ENCODE measurements at places on chromosomes 2 and 18.

GRCh38 chr2:175234153-175234552, 52.6 kb upstream of the ATP5MC3 start:
- no peak for DNase-seq

GRCh38 chr2:3097804-3098203, 279.8 kb downstream of the EIPR1 start:
- DNase-seq, result no peak

GRCh38 chr2:204197336-204198005, 260.9 kb downstream of the ICOS start:
- DNase-seq, result no peak

DNA sequence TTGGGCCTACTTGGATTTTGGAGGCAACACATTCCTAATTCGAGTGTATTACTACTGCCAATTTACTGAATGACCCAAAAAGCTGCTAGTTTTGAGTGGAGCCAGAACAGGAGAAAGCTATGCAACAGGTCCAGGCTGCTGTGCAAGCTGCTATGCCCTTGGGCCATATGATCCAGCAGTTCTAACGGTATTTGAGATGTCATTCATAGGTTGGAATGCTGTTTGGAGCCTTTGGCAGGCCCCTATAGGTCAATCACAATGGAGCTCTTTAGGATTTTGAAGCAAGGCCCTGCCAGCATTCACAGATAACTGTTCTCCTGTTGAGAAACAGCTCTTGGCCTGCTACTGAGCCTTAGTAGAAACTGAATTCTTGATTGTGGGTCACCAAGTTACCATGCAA, 368.7 kb downstream of the CDH19 start:
- no peak for DNase-seq

- DNase-seq, result no peak
Measured at GRCh38 chr2:196601430-196602306, 37.8 kb upstream of the CCDC150 start.

DNA sequence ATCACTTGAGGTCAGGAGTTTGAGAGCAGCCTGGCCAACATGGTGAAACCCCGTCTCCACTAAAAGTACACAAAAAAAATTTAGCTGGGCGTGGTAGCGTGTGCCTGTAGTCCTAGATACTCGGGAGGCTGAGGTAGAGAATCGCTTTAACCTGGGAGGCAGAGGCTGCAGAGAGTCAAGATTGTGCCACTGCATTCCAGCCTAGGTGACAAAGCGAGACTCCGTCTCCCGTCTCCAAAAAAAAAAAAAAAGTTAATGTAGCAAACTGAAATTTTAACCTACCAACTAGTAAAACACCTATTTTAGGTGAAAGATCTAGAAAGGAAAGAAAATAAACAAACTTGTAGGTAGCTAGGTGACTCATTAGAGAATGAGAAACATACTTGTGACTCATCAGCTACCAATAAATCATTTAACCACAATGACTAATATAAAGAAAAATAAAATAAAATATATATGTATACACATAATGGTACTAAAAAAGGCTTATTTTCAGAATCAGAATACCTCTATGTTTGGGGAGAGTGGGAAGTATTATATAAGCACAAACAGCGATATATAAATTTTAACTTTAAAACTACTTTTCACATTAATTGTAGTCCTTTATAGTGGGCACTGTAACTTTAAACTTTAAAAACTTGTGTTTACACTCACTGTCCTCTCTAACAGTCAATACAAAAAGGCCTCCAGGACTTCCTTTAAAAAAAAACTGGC, 36.6 kb downstream of the DARS1 start:
- no peak for DNase-seq

DNA sequence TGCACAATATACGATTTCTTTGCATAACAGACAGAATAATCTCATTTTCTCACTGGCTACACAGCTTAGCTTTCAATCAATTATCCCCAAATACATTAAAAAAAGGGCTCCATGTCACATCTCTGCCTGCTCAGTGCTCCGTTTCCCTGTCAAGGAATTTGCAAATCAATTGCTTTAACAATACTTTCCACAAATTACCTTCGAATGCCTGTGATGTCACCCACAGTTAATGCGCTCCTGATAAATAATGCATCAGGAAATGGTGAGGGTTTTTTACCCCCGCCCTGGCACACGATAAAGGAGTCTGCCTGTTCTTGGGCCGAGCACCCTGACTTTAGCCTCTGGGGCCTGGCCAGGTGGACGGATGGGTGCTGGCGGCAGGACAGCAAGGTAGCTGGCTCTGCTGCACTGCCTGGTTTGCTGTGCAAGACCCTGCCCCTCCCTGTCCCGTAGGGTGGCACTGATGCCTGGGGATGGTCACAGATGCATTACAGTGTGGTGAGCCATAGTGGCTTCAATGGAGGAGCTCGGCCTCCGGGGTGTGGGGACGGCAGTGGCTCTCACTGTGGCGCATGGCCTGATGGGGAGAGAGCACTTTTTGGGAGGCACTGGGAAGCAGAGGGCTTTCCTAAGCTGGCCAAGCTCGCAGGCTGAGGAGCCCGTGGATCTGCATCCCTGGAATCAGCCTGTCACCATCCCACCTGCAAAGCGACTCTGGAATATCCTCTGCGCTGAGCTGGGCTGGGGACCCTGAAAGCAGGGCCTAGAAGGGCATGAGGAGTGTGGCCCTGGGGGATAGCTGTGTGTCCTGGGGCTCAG, 88.3 kb upstream of the HS6ST1 start:
- DNase-seq, result no peak
